ENCODE measurements at places on chromosomes 2 and 18.
A peak's percentile ranks its signal among the peaks of the same experiment; 100 is the strongest.

DNA sequence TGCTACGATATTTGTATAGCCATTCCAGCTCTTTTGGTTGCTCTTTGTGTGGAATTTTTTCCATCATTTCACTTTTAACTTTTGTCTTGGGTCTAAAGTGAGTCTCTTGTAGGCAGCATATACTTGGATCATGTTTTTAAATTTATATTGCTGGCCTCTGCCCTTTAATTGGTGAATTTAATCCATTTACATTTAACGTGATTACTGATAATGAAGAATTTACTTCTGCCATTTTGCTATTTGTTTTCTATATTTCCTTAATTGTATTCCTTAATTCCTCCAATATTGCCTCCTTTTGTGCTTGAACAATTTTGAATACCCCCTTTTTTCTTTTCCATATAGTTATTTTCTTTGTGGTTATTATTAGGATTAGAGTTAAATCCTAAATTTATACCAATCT, 21.0 kb upstream of the ADNP2 start:
- no peak for DNase-seq

DNA sequence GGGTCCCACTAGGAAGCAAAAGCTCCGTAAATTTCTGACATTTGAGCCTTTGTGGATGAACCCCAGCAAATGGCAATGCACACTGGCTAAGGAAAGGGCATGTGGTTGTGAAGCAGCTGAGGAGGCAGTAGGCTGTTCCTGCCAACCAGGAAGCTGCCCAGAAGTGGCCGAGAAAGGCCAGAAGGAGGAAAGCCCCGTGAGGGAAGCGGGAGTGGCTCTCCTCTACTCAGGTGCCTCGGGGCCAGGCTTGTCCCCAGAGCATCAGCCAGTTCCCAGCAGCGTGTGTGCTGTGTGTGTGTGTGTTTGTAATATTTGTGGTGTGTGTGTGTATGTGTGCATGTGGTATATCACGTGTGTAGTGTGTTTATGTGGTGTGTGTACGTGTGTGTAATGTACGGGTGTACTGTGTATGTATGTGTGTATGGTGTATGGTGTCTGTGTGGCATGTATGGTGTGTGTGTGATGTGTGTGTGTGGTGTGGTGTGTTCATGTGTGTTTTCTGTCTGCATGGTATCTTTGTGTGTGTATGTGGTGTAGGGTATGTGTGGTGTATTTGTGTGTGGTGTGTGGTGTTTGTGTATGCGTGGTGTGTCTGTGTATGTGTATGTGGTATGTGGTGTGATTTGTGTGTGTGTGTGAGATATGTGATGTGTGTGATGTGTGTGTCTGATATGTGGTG, 90.6 kb downstream of the APOB start:
- DNase-seq, result no peak

- peak; percentile 65 for DNase-seq
Observed at GRCh38 chr2:230472621-230473018, 56.6 kb downstream of the SP100 start.

GRCh38 chr2:191636235-191636543, 41.7 kb upstream of the NABP1 start:
- DNase-seq, result no peak

- DNase-seq, result no peak
Observed at GRCh38 chr2:205701509-205701908, 19.2 kb downstream of the NRP2 start.
